ENCODE measurements at places on chromosomes 5 and 9.

DNA sequence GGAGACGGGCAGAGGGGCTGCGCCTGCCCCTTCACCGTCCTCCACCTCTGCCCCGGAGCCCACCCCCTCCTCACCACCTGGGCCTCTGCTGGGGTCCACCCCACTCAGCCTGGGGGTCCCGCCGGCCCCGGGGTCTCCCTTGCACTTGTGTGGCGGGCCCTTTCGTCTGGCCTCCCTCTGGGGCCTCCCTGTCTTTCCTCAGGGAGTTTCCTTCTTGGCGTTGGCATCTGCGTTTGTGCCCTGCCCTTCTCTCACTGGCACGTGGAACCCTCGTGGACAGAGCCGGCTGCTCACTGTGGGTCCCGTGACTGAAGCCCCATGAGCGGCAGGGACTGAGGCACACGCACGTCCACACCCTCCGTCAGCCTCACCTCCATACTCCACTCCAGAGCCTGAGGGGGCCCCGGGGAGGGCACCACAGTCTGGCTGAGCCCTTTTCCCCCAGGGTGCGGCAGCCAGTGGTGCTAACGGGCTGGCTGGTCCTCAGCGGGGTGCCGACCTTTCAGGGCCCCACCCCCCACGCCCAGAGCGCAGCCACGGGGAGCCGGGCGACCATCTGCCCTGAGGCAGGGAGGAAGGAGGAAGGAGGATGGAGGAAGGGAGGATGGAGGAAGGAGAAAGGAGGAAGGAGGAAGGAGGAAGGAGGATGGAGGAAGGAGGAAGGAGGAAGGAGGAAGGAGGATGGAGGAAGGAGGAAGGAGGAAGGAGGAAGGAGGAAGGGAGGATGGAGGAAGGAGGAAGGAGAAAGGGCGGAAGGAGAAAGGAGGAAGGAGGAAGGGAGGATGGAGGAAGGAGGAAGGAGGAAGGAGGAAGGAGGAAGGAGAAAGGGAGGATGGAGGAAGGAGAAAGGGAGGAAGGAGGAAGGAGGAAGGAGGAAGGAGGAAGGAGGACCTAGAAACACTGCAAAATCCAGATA lies 53.0 kb upstream of the NRARP start:
- no peak for DNase-seq

GRCh38 chr5:36300191-36300926 lies 1.3 kb downstream of the RANBP3L start:
- no peak for DNase-seq

DNA sequence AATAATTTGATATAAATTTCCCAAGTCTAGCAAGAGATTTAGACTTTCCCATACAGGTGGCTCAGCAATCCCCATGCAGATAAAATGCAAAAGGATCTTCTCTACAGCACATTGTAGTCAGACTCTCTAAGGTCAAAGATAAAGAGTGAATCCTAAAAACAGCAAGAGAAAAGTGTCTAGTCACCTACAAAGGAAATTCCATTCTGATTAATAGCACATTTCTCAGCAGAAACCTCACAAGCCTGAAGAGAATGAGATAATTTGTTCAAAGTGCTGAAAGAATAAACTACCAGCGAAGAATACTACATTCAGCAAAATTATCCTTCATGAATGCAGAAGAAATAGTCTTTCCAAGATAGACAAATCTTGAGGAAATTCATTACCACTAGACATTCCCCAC lies 493.3 kb downstream of the PRELID2 start:
- DNase-seq: no peak

DNA sequence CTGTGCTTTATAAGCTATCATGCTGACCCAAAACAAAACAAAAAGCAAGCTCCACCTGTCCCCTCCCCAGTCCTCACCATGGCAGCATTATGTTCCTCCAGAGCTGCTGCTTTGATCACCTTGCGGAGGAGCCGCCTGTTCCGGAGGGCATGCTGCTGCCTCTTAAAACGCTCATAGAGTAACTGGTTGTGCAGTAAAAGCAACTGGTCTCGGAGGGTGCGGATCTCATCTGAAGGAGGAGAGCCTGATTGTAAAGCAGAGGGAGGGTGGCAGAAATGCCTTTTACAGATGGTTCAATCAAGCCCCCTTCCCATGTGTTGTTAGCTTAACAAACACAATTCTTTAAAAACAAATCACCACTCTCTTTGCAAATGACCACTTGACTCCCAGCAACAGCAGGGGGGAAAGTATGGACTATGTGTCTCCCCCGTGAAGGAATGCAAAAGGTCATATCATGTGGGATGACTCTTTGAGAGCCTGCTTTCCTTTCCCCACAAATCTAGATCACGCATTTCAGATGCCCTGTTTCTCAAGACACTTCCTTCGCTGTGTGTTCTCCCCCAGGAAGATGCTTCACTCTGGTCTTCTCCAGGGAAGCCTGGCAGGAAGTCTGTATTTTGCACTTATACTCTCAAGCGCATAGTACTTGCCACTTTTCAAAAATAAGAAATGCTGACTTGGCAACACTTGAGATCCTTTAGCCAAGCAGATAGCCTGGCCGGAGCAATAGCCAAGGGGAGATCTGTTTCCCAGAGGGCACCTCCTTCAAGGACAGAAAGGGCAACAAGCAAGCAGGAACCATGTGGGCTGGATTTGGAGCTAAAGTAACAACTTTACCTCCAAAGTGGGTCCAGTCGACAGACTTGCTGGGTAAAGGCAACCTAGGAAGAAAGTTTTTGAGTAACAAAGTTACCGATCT lies 25.1 kb downstream of the SPACA9 start:
- DNase-seq: no peak

DNA sequence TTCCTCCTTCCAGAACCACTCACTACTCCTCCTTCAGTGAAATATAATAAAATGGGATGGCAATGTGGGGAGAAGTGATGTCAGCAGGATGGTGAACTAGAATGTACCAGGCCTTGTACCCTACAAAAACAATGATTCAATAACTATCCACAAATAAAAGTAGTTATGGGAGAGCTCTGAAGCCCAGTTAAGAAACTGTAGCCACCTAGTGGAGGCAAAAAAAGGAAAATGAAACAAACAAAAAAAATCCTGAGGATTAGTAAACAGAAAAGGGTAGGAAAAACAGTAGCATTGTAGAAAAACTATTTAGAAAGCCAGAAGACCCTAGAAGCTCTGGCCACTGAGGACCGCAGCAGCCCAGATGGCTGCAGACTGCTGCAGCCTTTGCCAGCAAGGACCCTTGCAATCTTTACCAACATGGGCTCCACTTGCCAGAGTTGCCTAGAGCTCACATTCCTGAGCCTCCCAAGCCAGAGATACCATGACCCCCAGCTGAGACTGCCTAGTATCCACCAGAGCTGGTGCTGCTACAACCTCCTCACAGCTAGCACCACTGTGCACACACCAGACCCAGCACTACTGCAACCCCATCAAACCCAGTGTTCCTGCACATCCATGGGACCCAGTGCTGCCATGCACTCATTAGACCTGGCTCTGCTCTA lies 259.7 kb upstream of the MSX2 start:
- DNase-seq: no peak

DNA sequence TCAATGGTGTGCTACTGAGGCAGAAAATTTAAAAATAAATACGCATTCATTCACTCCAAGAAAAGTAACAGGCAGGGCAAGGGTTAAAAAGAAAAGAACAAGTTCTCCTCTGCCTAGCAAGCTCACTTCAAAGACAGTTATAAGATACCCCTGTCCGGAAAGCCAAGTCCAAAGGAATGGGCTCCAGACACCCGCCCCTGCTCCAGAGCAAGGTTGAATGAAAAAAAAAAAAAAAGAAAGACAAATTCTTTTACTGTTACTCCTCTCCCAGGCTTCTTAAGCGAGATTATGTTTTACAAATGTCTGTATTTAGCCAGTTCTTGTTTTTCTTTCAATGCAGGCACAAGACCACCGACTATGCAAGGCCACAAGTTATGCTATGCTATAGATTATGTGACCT lies 9.1 kb upstream of the ANXA2R start:
- no peak for DNase-seq

DNA sequence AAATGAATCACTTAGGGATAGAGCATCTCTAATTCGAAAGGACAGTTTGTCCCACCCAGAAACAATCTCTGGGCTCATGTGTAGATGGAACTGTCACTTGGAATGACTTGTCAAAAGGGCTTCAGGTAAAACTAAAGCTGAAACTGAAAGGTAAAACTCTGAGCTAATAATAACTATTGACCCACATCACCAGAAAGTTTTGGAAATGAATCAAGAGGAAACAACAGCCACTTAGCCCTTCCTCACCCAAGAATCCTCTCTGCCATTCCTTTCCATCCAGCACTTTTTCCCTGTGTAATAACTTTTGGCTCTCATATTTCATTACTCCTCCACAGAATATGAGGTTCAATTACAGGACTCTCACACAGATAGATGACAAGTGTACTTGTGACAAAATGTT lies 14.0 kb upstream of the GLRX start:
- no peak for DNase-seq

DNA sequence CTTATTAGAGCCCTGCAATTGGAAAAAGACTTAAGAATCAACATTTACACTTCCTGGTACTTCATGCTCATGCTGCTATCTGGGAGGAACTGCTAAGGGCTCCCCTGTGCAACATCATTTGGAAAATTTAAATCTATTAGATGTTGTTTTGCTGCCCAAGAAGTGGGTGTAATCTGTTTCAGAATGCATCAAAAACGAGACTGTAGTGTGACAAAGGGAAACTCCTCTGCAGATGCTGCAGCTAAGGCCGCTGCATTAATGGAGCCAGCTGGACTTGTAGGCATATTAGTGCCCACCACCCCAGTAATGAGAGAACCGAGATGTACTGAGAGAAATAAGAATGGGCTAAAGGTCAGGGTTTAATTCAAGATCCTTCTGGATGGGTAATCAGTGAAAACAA lies 11.1 kb upstream of the PAIP1 start:
- DNase-seq: no peak

GRCh38 chr5:68630354-68630753 lies 414.8 kb downstream of the PIK3R1 start:
- no peak for DNase-seq

DNA sequence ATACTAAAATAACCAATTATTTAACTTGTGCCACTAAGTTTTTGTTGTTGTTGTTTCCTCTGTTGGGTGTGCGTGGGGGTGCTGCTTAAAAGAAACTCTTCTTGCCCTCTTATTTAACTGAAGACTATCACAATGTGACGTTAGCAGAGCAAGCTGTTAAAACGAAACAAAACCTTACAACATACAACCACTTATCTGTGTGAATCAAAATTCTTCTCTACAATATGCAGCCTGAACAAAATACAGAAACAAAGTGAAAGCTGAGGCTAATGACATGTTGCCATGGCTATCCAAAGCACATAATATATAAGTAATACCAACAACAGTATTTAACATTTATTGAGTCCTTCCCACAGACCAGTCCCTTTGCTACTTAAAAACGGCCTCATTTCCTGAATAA lies 291.0 kb downstream of the FBXL17 start:
- DNase-seq: no peak

GRCh38 chr9:69107771-69108170 lies 66.3 kb upstream of the TJP2 start:
- no peak for DNase-seq

- peak; percentile 89 for DNase-seq
Measured at GRCh38 chr5:124908581-124909451, 162.4 kb upstream of the ZNF608 start.

DNA sequence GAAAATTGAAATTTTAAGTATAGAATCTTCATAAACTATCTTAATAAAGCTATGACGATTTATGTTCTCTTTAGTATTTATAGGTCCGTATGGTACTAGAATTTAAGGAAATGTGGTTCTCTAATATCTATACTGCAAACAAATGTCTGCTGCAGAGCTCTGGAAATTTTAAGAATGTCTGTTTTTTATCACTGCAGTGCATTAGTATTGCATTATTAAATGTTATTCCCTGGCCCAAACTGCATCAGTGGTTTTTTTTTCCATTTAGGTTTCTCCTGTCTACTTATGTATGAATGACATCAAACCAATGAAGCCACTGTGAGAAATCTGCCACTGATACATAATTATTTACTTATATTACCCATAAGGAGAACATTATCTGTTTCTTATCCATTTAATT lies 211.4 kb upstream of the CD180 start:
- DNase-seq: no peak

- no peak for DNase-seq
Measured at GRCh38 chr9:12183321-12183720, 509.9 kb upstream of the TYRP1 start.

DNA sequence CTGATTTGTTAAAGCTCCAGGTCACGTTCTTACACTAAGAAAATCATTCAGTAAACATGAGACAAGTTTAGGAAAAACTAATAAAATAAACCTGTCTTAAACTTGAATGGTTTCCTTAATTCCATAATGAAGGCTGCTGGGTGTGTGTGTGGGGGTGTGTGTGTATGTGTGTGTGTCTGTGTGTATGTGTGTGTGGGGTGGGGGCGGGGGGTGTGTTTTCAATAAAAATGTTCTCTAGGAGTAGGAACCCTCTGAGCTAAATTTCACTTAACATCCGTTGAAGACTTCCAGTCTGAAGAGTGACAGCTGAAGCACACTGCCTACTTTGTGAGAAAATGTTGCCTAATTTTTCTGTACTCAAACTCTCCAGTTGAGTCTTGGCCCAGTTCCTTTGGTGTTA lies 54.5 kb downstream of the HSPA4 start:
- DNase-seq: no peak

GRCh38 chr9:134987906-134988700 lies 70.4 kb upstream of the FCN1 start:
- no peak for DNase-seq

DNA sequence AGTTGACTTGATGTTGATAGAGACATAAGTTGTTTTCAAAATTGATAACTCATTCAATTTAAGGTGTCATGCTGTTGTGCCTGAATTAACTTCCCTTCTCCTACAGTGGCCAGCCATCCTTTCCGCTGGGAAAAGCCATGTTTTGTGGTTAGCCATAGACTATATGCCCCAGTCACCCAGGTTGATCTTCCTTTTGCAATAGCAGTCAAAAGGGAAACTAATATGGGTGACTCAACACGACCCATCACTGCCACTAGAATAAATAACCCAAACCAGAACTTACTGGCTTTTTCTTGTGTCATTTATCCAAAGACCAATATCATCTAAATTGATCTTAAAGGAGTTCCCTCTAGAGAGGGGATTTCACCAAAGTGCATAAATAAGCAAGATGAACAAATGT lies 87.4 kb downstream of the PTCD2 start:
- DNase-seq: peak; percentile 51

DNA sequence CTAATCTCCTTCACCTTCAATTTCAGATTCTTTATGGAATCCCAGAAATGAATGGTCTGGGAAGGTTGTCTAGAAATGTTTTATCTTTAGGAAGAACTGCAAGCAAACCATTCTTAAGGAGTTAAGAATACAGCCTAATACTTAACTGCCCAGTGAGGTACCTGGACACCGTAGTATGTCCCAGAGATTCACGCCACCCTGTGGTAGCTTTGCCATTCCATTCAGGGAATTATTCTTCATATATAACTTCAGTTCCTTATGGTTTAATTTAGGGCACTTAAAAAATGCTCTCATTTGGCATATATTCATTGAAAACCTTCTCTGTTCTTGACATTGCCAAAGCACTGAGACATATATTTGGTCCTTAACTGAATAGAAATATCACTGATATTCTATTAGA lies 49.7 kb downstream of the ACTBL2 start:
- peak; percentile 5 for DNase-seq

- no peak for DNase-seq
Measured at GRCh38 chr5:97563050-97563657, 380.1 kb upstream of the RIOK2 start.

GRCh38 chr5:93791518-93791972 lies 50.1 kb upstream of the POU5F2 start:
- DNase-seq: peak; percentile 40

All from suppressor macrophage treated with lipopolysaccharide for 4 hours (primary cell).